GM10248 (cell line): ENCODE measurements at places on chromosomes 5 and 9.

DNA sequence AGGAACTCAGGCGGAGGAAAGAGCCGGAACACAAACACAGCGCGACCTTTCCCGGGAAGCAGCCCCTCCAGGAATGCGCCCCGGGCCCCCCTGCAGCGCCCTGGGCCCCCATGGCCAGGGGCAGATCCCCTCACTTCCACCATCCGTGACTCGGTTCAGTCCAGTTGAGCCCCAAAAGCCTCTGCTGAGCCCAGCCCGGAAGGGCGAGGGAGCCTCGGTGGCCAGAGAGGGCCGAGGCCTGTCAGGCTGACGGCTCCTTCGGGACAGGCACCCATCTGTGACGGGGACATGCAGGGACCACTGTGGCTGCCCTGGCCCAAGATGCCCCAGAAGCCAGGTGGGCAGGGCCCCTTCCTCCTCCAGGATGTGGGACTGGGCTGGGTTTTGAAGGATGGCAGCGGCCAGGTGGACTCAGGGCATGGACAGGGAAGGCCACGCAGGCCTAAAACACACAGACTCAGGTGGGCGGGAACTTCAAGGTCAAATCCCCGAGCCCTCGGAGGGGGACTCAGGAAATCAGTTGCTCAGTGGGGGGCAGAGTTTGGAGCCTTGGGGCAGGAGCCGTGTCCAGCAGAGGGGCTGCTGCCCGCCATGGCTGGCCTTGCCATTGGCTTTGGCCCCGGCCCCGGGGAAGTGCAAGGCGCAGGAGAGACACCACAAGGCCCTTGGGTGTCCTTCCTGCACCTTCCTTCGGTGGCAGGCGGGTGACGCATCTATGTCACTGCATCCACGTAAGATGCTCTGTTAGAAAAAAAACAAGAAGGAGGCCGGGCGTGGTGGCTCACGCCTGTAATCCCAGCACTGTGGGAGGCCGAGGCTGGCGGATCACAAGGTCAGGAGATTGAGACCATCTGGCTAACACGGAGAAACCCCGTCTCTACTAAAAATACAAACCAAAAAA lies 29.7 kb upstream of the ABO start:
- DNase-seq: no peak

- DNase-seq: no peak
These were observed 11.0 kb downstream of the QSOX2 start for GRCh38 chr9:136234597-136234996.

GRCh38 chr5:93186076-93186682 lies 394.8 kb downstream of the NR2F1-AS1 start:
- no peak for DNase-seq

DNA sequence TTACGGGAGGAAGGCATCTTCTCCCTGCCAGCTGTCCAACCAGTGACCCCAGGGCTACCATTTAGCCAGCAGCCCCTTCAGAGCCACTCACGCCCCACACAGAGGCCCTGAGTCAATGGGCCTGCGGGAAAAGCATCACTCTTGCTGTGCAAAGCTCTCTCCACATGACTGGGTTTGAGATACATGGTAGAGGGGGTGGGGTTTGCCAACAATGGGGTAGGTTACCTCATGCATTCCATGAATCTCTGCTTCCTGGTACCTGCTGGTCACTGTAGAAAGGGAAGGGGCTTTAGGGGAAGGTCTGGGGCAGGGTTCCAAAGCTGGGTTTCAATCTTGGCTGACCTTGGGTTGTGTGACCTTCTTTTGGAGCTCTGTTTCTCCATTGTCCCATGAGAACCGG lies 22.9 kb upstream of the TTLL11 start:
- DNase-seq: no peak

- no peak for DNase-seq
These were observed 10.8 kb downstream of the CETN3 start for GRCh38 chr5:90398726-90399125.

DNA sequence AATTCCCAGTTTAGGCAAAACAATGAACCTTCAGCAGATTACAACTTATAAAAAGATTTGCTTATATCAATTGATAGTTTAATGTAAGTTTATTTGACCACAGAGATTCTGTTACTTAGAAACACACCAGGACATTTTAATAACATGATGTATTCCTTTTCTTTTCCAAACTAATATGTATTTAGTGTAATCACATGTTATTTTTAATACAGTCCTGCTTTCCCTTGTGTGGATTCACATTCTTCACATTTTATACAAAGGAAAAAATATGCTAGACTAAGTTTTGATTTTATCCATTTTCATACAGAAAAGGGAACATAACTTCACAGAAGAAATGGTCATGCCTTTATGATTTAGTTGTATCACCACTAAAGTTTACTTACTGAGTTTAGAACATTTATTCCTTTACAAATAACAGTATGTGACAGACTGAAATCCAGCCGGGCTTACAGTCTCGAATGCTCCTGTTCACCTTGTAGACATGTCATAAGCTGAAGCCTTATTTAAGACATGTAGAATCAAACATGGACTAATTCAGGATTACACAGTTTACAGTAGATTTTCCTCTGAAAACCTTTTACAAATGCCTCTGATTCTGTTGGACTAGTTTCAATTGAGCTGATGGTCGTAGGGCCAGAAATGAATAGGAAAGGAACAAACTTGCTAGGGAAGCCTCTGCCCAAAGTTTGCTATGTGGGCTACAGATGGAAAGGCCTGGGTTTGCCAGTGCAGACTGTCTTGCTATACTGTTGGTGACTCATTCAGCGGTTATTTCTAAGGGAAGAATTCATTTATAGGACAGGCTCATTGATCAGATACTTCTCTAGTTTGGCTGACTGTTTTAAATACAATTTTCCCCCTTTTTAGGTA lies 6.6 kb upstream of the ASPN start:
- no peak for DNase-seq

DNA sequence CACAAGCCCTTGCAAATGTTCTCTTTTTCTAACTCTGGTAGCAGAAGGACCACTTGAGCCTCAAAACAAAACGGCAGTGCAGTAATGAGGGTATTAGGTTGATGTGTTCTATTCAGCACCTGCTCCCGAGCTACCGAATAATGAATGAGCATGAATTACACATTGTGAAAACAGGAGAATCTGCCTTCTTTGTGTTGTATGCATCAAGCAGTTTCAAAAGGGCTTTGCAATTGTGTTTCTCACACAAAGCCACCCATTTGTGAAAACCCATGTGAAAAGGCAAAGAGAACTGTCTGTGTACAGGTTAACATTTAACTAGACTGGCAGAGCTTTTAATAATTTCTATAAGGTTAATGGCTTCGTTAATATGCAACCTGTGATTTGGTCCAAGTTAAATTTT lies 97.8 kb downstream of the STK32A start:
- DNase-seq: no peak

- DNase-seq: no peak
These were observed 1937.1 kb upstream of the WWC1 start for GRCh38 chr5:166354332-166354731.

GRCh38 chr9:97243606-97244005 lies 63.9 kb upstream of the CCDC180 start:
- no peak for DNase-seq

- peak; percentile 74 for DNase-seq
These were observed 4.3 kb downstream of the SPATA24 start for GRCh38 chr5:139399501-139400121.

- no peak for DNase-seq
These were observed 256.3 kb downstream of the ADAMTSL1 start for GRCh38 chr9:18730241-18730640.

- DNase-seq: no peak
These were observed 192.0 kb upstream of the PPP1R26 start for GRCh38 chr9:135287627-135288026.

GRCh38 chr5:111830333-111830732 lies 73.3 kb upstream of the NREP start:
- DNase-seq: no peak

DNA sequence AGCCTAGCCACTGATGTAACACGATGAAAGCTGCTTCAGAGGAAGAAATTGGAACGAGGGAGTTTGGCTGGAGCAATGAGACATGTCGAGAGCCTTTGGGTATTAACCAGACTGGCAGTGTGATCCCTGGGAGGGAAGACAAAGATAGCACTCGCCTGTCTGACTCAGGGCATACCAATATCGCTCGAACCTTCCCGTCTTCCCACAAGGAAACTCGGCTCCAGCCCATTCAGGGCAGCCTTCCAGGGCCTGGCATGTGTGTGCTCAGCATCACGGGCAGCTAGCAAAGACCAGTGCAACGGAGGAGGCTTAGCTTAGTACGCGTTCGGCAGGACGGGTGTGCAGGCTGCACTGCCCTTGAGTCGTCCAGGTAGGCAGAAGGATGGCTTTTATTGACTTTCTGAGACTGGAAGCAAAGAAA lies 356.9 kb upstream of the WWC1 start:
- DNase-seq: no peak

- no peak for DNase-seq
These were observed 348.5 kb upstream of the RIOK2 start for GRCh38 chr5:97531549-97531948.

- DNase-seq: no peak
These were observed 65.7 kb downstream of the ZDHHC21 start for GRCh38 chr9:14627513-14627912.

GRCh38 chr9:126617003-126617822 lies 3.5 kb downstream of the LMX1B start:
- DNase-seq: no peak

DNA sequence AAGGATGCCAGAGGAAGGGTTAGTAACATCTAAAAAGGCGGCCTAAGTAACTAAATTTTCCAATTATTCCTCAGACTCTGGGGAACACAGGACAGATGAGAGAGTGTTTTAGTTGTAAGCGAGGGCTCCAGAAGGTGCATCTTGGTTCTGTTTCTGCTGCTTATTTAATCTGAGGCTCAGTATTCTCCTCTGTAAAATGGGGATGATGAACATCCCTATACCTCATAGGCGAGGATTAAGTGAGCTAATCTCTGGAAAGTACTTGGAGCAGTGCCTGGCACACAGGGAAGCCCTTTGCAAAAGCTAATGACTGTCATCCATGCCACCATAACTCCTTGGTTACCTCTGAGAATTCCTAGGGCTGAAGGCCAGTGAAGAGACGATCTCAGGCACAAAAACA lies 59.0 kb downstream of the SHB start:
- no peak for DNase-seq

DNA sequence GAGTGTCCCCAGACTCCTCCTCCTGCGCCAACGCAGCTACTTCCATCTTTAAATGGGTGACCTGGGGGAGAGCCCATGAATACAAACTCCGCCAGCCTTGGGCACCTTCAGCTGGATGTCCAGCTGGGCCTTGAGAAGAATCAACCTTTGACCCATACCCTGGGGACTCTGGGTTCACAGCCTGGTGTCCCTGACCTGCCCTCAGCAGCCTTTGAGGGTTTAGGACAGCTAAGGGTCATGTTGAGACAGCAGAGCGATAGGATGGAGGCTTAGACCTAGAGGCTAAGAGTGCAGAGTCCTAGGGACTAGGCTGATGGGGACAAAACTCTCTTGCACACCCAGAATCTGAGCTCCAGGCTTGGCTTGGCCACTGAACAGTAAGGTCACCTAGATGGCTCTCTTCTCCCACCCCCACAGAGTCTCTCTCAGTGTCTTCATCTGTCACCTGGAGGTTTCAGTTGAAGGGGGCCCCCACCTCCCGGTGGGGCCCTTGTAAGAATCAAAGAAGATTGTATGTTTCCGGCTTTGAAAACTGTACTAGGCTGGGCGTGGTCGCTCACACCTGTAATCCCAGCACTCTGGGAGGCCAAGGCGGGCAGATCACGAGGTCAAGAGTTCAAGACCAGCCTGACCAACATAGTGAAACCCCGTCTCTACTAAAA lies 6.7 kb upstream of the AQP3 start:
- peak; percentile 43 for DNase-seq

DNA sequence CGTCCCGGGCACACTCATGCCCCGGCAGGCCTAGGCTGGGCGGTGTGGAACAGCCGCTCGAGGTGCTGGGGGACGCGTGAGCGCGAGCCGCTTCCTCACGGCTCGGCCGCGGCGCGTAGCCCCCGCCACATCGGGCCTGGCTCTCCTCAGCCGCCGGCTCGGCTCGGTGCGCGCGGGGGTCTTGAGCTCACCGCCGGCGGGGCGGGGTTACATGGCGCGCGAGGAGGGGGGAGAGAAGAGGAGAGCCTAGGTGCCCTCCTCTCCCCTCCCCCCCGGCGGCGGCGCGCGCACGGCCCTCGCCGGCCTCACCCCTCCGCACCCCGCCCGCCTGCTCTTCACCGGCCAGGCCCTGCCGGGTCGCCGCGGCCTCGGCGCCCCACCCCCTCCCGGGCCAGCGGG lies 7.7 kb downstream of the RANBP6 start:
- DNase-seq: peak; percentile 72

GRCh38 chr9:127628758-127629467 lies 16.8 kb downstream of the STXBP1 start:
- no peak for DNase-seq

DNA sequence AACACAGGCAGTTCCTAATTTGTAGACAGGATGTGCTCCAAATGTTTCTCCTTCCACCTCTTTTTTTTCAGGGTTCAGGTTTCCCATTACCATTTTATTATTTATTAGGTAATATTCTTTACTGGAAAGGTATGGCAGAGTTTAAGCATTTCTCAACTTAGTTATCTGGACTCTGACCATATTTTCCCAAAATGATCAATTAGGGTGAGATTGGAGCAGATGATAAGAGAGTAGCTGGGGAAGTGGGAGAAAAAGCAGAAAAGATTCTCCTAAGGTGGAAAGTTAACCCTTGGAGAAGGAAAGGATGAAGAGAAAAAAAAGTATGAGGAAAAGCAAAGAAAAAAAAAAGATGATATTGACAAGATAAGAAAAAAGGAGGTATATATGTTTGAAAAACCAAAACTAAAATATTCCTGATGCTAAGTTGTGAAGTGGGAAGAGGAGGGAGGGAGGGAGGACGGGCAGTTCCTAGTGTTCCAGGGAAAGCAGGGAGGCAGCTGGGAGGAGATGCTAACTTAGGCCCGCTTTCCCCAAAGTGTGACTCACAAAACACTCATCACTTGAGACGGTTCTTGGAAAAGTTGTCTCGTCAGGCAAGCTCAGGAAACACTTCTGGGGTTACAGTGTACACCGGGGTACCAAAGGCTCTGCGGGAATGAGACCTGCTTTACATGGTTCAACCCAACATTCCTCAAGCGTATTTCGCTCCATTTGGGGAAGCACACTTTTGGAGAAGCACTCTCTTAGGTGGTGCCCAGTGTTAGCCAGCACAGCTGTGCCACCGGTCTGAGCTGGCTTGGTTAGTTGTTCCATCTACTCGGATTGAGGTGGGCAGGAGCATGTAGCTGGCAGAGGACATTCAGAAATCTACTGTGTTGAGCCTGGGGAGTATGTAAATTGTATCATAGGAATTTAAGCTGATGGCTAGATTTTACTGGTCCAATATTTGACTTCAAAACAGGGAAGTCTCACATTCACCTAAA lies 35.1 kb downstream of the B4GALT1 start:
- DNase-seq: no peak

GRCh38 chr5:81225463-81225862 lies 7.7 kb upstream of the CKMT2 start:
- no peak for DNase-seq

- peak; percentile 30 for DNase-seq
These were observed 93.3 kb downstream of the KIAA0825 start for GRCh38 chr5:94524841-94525697.

DNA sequence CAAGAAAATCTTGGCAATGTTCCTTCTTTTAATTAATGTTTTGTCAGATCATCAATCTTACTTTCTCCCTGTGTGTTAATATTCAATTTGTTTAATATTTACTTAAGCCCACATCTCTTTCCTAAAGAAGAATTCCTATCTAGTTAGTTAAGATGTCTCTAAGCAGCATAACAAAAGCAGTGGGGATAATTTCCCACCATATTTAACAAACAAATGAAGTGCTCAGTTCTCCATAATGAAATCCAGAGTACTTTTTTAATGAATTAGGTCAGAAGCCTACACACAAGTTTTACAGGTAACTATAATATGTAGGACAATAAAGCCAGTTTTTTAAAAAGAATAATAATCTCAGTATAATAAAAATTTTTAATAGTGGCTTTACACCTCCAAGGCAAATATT lies 1918.8 kb downstream of the EFNA5 start:
- no peak for DNase-seq
